ENCODE measurements at places on chromosomes 6 and 20.

DNA sequence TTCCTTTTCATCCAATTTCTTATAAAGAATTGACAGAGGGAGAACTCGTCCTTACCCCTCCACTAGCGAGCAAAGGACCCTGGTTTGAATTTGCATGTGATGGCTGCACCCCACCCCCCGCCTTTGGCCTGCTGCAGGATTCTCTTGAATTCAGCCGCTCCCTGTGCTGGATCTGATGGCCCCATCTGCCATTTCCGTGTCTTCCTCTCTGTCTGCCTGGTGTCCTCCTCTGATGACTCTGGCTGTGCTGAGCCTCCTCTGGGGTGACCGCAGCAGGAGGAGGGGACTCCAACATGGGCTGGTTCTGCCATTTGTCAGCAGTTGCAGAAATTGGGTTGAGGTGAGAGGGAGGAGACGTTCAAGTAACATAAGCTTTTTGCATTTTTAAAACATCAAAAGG lies 188.8 kb downstream of the DLL1 start:
- no peak for DNase-seq

DNA sequence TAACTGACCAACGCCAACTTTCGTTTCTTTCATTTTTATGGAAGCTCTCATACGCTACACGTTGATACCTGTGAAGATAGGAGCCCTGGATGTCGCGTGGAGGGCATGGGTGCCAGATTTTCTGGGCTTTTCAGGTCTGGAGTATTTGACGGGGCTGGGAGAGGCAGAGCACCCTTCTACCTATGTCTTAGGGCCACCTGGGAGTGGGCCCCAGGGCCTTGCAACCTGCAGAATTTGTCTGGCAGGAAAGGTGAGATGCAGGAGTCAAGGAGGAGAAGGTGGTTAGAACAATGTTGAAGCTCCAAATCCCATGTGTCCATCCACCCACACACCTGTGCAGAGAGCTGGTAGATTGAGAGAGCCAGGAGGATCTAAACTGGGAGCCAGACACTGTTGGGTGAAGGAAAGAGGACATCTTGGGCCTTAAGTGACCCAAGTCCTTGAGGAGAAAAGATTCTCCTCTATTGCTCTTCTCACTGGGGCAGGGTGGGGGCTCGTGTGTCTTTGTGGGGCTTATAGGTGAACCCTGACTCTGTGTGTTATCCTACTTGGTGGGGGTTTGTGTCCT lies 27.4 kb upstream of the PCMTD2 start:
- DNase-seq: no peak

- DNase-seq: no peak
Observed at GRCh38 chr20:54103067-54103761, 32.8 kb upstream of the BCAS1 start.

DNA sequence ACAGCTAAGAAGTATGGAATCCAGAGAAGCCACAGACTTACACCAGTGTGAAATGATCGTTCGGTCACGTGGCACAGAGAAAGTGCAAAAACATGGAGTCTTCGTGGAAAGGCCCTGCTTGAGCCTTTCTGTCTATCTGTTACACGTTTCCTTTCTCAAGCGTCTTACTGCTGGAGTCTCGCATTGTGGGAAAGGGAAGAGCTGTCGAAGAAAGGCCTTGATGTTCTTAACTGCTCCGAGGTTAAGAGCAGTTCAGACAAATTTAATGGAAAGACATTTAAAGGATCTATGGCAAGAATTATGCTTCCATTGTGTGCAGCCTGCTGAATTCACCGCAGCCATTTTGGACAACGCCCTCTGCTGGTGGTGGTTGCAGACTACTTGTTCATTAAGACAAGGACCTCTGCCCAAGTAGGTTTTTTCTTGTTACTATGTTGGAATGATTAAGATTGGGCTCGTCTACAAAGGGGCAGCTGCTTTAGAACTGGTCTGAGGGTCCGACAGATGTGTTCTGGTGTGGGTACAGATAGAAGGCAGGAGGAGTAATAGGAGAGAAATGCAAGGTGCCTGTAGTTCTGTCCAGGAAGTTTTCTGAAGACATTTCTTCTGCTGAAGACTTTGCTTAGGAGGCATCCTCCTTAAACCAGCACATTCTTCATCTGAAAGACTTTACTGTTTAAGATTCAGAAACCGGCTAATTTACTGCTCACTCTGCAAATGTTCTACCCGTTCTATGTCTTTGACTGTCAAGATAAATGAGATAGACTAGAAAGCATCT lies 24.7 kb upstream of the CCN6 start:
- peak; percentile 43 for DNase-seq

GRCh38 chr6:82651845-82652335 lies 288.3 kb downstream of the TPBG start:
- DNase-seq: peak; percentile 28

- DNase-seq: no peak
Observed at GRCh38 chr6:107646176-107646575, 156.3 kb downstream of the SOBP start.

- DNase-seq: no peak
Observed at GRCh38 chr6:28002161-28002560, 45.1 kb downstream of the OR2B6 start.

Measured in NCI-H774 (cell line).